ENCODE measurements at places on chromosomes 7 and 10.
A peak's percentile ranks its signal among the peaks of the same experiment; 100 is the strongest.

GRCh38 chr7:17234030-17234397 lies 64.4 kb upstream of the AHR start:
- DNase-seq = peak; percentile 78

- DNase-seq = no peak
Measured at GRCh38 chr10:18565006-18565405, 86.4 kb downstream of the NSUN6 start.

- no peak for DNase-seq
Measured at GRCh38 chr7:149245244-149245643, 5.8 kb downstream of the ZNF212 start.

DNA sequence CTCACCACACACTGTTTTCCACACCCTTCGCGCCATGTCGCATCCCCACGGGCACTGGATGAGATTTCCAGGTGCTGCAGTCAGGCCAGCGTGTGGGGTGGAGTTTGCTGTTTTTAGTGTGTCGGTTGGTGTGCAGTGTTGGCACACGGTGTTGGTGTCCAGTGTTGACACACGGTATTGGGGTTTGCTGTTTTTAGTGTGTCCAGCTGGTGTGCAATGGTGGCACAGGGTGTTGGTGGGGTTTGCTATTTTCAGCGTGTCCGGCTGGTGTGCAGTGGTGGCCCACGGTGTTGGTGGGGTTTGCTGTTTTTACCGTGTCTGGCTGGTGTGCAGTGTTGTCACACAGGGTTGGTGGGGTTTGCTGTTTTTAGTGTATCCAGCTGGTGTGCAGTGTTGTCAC lies 20.1 kb upstream of the PRKAR1B start:
- DNase-seq = no peak

DNA sequence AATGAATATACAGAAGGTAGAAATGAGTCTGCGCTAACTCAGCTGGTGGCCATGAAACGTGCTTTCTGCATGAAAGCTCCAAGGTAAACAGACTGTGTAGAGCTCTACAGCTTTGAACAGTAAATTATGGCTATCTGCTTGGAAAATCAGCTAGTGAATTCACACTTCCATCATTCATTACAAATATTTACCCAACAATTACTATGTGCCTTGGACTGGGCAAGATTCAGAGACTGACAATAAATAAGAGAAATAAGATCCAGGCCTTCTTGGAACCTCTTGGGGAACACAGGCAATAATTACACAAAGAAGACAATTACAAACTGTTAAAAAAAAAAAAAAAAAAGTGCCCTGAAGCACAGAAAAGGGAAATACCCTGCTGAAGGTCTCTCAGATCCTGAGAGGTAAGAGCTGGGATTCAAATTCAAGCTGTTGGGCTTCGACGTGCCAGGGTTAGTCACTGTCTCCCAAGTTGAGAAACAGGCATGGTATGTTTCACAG lies 15.8 kb downstream of the TSPAN12 start:
- DNase-seq = peak; percentile 88

- peak; percentile 95 for DNase-seq
Measured at GRCh38 chr7:157309988-157310668, 26.7 kb upstream of the DNAJB6 start.

DNA sequence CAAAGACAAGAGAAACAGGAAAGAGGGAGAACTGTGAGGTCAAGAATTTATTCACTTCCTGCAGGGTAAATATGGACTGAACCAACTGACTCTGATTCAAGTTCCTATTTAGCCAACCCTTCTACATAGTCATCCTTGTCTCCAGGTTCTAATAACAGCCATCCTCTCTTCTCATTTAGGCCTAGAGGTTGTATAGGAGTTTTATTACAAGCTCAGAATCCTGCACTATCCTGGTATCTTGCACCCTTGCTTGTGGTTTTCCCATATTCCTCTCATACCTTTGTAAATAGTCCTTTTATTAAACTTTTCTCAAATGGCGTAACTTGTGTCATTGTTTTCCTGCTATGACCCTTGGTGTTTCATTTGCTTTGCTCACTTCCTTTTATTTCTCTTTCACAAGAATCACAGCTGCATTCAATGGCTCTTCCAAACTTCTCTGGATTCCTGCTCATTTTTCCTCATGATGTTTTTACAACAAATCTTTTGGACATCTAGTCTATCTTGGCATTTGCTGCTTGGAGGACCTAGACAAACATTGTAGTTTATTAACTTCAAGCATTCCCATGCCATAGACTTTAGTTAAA lies 12.4 kb upstream of the OR2A5 start:
- DNase-seq = no peak

DNA sequence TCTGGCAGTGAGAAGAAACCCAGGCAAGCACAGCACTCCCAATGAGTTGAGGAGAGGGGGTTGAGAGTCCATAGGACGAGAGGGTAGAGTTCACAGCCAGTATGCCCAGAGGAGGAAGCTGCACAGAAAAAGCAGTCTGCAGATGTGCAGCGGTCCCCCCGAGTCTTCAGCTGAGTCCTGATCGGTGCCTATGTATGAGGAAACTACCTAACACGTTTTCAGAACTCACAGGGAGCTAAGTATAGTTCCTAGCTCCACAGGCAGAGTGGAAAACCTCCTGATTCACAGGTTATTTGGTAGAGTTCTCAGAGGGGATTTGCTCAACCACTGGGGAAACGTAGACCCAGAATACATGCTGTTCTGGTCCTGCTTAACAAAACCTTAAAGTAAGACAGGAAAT lies 271.3 kb upstream of the CNTNAP2 start:
- no peak for DNase-seq

- no peak for DNase-seq
Measured at GRCh38 chr10:119834188-119834587, 38.5 kb downstream of the MCMBP start.

DNA sequence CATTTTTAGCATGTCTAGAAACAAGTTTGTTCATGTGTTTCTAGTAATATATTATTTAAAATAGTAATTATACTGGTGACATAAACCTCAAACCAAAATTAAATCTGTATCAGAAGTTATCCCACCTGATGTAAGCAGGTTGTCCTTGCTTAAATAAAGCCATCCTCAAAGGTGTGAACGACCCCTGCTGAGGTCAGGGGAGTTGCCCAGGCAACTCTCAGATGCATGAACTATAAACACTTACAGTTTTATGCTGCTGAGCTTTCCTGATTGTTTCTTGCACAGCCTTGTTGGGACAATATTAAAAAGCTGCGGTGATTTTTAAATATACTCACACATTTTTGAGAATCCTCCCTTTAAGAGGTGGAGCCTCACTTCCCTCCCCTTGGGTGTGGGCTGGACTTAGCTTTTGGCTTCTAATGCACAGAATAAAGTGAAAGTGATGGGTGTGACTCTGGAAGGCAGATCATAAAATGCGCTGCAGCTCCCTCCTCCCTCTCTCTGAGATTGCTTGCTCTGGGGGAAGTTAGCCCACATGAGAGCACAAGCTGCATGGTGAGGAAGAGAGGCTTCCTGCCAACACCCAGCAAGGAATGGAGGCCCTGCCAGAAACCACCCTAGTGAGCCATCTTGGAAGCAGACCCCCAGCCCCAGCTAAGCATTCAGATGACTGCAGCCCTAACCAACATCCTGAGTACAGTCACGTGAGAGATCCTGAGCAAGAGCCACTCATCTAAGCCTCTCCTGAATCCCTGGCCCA lies 152.7 kb downstream of the SKIDA1 start:
- peak; percentile 59 for DNase-seq

DNA sequence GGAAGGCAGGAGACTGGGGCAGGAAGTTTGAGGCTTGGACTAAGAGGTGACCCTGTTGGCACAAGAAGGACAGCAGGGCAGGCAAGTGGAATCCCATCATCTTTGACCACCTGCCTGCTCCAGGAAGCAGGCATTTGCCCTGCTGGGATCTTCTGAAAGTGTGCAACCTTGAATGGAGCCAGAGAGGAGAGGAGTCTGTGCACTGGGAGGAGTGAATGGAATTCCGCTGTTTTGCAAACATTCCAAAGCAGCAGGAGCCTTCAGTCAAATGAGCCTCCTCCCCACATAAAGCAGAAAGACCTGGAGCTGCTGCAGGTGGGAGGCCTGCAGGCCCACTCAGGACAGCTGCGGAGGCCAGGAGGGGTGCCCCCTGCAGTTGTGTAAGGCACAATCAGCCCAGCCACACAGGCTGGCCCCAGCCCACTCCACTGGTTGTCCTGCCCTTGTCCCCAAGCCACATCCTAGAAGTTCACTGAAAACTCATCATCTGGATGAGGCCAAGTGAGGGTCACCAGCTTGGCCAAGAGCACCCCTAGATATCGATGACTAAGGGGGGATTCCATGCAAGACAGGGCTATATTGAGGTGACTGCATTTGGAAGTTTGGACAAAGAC lies 249.5 kb downstream of the RPS24 start:
- DNase-seq = no peak

DNA sequence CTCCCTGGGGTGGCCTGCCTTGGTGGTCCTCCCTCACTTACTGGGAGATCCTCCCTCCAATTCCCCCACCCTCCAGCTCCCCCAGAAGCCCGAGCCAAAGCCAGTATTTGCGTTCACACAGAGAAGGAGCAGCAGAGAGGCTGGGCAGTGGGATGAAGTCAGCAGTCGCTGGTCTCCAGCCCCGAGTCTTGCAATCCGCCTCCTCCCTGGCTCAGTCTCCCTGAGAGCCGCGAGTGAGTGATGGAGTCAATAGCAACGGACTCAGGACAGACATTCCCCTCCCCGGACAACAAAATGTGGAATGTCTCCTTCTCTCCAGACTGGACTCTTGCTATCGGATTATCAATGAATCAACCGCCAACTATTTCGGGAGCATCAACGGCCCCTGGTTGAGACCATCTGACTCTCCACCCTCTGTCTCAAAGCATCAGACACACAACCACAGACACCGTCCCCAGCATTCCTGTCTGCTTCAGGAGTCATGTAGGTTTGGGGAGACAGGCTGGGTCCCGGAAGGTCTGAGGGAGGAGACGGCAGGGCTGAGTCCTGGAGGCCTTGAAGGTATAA lies 178.4 kb downstream of the SH3PXD2A start:
- DNase-seq = no peak

Data from kidney glomerular epithelial cell (primary cell).